ENCODE measurements at places on chromosomes 5 and 9.

DNA sequence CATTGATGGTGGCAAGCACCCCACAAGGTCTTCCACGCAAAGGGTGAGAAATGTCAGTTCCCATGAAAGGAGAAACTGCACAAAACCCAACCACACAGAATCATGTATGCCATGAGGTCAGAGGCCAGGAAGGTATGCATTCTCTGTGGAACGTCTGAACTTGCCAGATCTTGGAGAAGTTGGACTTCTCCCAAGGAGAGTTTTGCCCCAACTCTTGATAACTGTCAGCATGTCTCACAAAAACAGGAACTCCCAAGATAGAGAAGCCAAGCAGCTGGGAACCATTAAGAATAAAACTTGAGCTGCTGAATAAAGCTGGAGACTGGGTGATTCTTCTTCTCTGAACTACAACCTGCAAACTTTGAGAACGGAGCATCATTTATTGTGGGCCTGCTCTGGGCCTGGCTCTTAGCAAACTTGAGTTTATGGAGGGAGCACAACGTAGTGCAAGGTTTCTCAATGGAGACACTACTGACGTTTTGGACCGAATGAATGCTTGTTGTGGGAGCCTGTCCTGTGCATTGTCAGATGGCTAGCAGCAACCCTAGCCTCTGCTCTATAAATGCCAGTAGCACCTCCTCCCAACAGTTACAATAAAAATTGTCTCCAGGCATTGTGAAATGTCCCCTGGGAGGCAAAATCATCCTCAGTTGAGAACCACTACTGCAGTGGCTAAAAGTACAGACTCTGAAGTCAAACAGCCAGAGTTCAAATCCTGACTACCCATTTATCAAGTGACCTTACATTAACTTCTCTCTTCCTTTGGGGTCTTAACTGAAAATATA is 193.5 kb downstream of the ACTL7B start:
- DNase-seq: no peak

DNA sequence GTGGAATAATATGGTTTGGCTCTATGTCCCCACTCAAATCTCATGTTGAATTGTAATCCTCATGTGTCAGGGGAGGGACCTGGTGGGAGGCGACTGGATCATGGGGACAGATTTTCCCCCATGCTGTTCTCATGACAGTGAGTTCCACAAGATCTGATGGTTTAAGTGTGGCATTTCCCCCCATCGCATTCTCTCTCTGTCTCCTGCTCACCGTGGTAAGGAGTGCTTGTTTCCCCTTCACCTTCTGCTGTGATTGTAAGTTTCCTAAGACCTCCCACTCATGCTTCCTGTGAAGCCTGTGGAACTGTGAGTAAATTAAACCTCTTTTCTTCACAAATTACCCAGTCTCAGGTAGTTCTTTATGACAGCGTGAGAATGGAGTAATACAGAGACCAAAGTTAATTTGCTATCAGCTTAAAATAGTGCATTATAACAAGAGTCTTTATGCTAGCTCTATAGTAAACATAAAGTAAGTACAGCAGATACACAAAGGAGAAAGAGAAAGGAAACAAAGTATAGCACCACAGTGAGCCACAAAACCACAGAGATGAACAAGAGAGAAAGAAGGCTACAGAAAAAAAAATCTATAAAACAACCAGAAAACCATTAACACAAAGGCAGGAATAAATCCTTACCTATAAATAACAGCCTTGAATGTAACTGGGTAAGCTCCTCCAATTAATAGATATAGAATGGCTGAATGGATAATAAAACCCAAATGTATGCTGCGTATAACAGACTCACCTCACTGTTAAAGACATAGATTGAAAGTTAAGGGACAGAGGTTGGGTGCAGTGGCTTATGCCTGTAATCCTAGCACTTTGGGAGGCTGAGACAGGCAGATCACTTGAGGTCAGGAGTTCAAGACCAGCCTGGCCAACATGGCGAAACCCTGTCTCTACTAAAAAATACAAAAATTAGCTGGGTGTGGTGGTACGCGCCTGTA is 39.7 kb downstream of the RAPGEF6 start:
- no peak for DNase-seq

- DNase-seq: peak; percentile 4
Measured at GRCh38 chr9:20884985-20885593, 146.4 kb downstream of the HACD4 start.

- DNase-seq: no peak
Measured at GRCh38 chr9:128232528-128233428, 29.6 kb downstream of the DNM1 start.

DNA sequence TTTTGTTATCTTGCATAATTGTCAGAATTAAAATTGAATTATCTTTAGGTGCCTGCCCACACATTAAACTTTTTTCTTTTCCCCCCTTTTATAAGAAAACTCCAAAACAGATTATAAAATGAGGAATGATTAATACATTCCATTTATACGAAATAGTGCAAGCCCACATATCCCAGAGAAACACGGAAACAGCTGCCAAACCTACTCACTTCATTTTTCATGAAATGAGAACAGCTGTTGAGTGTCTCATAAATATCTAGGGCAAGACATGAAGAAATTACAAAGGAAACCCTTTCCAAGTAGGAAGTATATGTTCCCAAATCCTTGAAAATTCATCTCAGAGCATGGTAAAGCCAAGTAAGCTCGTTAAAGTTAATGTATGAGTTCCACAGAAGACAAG is 459.4 kb upstream of the NMUR2 start:
- no peak for DNase-seq

Data from NCI-H510A treated with DMSO at 0.1 percent for 48 hours (cell line).